ENCODE measurements at places on chromosomes 2 and 18.

- DNase-seq, result no peak
Measured at GRCh38 chr2:109537565-109538222, 76.1 kb downstream of the SEPTIN10 start.

DNA sequence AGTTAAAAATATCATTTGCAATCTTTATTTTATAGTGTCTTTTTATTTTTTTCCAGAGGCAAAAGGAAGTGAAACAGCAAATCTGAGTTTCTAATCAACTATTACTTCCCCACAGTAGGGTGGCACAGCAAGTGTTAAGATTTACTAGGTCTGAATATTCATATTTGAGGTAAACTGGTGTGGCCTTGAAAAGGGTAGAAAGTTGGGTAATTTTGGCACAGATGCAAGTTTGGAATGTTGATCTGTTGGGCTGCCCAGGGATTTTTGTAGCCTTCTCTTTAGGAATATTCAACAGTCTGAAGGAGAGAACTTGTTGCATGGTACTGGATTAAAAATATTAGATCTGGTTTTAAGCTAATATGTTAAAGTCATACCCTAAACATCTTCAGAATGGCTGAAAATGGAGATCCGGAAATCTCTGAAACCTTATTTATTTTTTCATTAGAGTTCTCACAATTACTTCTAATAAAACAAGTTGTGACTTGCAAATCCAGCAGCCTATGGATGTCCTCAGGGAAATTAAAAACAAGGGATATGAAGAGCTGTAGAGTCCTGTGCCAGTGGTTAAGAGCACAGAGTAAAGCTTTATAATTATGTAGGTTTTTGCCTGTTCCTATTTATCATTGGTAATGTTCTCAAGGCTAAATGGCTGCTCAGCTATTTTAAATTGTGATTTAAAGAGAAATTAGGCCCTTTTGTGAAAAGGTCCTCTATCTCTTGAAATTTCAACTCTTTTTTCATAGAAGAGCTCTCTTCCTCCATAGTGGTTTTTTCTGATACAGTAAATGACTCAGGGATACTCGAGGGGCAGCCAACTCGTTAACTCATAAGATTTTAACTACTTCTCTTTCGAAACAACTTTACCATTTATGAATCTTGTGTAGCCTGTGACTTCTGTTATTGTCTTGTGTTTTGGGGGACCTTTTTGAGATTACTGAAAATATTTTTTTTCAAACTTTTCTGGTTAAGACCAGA, 11.0 kb downstream of the TANK start:
- no peak for DNase-seq

GRCh38 chr2:223994562-223995162, 37.4 kb downstream of the MRPL44 start:
- DNase-seq, result no peak

GRCh38 chr2:85181844-85182456, 48.8 kb downstream of the TCF7L1 start:
- DNase-seq, result no peak

DNA sequence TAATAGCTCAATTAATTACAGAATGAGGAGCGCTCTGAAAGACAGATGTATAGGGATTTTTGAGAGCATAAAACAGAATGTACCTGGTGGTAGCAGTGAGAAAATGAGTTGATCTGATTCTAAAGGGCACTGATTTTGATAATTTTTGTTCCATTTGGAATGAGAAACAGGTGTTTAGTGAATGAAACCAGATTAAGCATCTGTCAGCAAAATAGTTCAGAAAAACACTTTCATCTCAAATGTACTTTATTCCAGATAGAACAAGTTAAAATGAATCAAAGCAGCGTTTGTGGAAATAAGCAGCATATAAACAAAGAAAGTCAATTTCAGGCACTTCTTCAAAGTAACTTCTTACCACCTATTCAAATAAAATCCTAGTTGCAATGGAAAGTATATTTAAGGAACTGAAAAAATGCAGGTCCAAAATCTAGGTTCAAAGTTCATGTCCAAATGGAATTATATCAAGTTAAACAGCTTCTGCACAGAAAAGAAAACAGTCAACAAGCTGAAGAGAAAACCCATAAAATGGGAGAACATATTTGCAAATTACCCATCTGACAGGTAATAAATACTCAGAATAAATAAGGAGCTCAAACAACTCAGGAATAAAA, 11.9 kb upstream of the REG3A start:
- no peak for DNase-seq

DNA sequence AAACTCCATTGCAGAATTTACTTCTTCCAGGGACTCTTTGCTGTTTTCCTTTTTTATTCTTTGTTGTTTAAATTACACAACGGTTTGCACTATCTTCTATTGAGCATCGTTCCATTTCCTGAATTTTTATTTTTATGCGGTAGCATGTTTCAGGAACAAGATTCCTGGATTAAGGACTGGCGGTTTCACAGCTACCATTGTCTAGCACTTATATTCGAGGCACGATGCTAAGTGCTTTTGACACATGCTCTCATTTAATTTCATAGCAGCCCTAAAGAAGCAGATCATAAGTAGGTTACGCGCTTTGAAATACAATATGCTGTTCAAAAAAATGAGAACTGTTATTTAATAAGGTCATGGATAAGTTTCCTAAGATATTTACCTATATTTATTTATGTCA, 354.4 kb downstream of the ARL6IP6 start:
- DNase-seq, result no peak

DNA sequence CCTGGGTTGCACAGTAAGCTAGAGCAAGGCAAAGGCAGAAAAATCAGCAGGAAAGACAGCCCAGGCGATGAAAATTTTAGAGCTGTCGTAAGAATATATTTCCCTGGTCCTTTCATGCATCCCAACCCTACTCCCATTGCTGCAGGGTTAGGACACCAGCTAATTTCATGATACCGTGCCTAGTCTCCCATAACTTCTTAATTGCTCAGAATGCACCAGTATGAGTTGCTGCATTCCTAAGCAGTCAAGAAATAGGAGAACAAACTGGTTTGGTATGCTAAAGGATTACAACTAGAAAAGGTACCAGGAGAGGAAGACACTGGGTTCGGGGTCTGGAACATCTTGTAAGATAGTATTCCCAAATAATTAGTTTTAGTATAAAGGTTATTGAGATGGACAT, 269.4 kb upstream of the NRXN1 start:
- no peak for DNase-seq

- DNase-seq, result no peak
Measured at GRCh38 chr2:193350509-193350908, 1155.8 kb upstream of the TMEFF2 start.

DNA sequence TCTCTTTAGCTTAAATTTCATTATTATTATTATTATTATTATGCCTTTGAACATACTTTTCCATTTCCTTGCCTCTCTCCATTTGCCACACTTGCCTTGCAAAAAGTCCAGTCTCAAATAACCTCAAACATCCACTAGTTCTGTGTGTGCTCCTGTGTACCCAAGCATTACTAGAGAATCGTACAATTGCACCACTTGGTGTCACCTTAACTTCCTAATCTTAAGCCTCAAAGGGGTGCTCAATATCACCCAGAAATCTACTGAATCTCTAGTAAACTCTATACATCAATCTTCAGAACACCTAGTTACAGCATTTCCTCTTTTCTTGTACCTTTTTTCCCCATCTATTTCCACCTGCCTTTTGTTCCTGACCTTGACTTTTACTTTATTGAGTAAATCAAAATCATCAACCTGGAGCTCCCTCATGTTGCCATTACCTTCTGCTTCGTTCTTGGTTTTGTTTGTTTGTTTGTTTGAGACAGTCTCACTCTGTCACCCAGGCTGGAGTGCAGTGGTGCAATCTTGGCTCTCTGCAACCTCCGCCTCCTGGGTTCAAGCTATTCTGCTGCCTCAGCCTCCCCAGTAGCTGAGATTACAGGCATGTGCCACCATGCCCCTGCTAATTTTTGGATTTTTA, 12.5 kb upstream of the SOS1 start:
- DNase-seq, result no peak

Measured in RKO (cell line).